GM06990 (cell line): ENCODE measurements at places on chromosomes 3 and 15.

GRCh38 chr3:120569222-120570057 is 26.7 kb upstream of the NDUFB4 start:
- no peak for DNase-seq

DNA sequence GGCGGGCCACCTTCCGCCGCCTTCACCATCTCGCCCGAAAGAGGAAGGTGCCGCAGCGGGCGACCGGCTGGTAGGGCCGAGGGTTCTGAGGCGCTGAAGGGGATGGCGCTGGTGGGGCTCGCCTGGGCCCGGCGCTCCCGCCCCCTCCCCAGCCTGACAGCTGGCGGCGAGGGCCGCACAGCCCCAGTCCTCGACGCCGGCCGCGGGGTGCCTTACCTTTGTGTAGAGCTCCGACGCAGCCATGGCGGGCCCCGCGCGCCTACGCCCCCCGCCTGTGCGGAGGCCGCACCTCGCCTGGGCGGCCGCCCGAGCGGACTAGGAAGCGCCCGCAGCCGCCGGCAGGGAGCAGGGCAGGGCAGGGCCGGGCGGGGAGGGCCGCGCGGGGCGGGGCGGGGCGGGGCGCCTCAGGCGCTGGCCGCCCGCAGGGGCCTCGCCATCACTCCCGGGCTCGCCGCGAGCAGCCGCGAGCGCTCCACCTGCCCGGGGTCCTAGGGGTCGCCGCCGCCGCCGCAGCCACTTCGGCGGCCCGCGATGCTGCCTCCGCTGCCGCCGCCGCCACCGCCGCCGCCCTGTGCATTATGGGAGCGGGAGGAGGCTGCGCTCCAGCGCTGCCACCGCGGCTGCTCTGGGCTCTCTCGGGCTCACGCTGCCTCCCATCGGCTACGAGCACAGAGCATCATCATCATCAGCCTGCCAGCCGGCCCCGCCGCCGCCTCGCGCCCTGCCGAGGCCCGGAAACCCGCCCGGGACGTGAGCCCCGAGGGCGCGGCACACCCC is at the start of gene MYO5A:
TSS of gene MYO5A (minus strand) at position 317 of the 777 bp plus-strand sequence. CDS start at position 243, 74 bp downstream.
- DNase-seq = peak; percentile 86

GRCh38 chr3:157103280-157103679 is 56.7 kb downstream of the CCNL1 start:
- DNase-seq = peak; percentile 64

DNA sequence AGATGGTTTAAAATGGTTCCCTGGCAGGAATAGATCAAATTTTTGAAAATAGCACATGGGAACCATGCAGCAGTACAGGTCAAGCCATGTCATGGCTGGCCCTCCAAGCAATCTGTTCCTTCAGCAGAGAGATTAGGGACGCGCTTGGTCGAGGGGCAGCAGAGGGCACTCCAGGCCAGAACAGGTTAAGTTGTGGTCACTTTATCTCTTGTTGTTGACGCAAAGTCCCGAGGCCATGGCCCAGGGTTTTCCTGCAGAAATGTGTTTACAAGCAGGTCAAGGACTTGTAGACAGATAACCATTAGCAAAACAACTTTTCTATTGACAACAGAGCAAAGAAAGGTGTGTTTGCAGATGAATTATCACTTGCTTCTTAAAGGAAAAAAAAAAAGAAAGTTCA is 570.0 kb upstream of the NR2F2 start:
- DNase-seq = no peak

- no peak for DNase-seq
These were observed 1.8 kb upstream of the PLXND1 start for GRCh38 chr3:129608087-129608935.

GRCh38 chr3:97827741-97828471 is 6.1 kb downstream of the CRYBG3 start:
- DNase-seq = no peak

- no peak for DNase-seq
These were observed 98.5 kb upstream of the OSTN start for GRCh38 chr3:191100516-191100915.

DNA sequence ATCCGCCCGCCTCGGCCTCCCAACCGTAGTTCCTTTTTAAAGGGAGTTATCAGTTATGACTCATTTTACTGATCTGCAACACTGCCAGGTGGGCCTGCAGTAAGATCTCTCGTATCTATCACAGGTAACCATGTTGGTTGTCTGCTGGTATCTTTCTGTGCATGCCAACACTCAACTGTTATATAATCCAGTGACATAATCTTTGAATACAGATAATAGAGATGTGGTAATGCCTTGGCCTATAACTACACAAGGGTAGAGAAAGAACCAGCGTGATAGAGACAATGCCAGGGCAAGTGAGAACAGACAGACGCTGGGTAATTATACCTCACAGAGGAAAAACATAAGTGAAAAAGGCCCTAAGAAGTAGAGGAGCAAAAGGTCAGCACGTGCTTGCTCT is 11.0 kb upstream of the ARPP19 start:
- DNase-seq = no peak

GRCh38 chr3:189851682-189852081 is 220.5 kb downstream of the TP63 start:
- DNase-seq = no peak
